Central memory CD8-positive, alpha-beta T cell (primary cell): ENCODE measurements at places on chromosomes 6 and 20.
A peak's percentile ranks its signal among the peaks of the same experiment; 100 is the strongest.

- no peak overlapping the region for H3K4me3 ChIP-seq
- peaks cover 6% of the 10 kb centered on the region for H3K4me1 ChIP-seq
- no peaks in the 10 kb centered on the region for H3K27me3 ChIP-seq
- no peak overlapping the region for H3K27ac ChIP-seq
These were observed 138.8 kb downstream of the HIVEP1 start for GRCh38 chr6:12150812-12151432.

GRCh38 chr20:58512808-58513552 is 2.2 kb downstream of the APCDD1L start:
- H3K27me3 ChIP-seq = peaks cover 62% of the 10 kb centered on the region
- DNase-seq = no peak
- H3K27ac ChIP-seq = no peak overlapping the region
- no peak overlapping the region for H3K4me3 ChIP-seq
- H3K4me1 ChIP-seq = no peaks in the 10 kb centered on the region

- peaks cover 3% of the 10 kb centered on the region for H3K36me3 ChIP-seq
- H3K4me1 ChIP-seq = no peaks in the 10 kb centered on the region
- no peak overlapping the region for H3K4me3 ChIP-seq
- H3K27ac ChIP-seq = no peak overlapping the region
- no peaks in the 10 kb centered on the region for H3K27me3 ChIP-seq
These were observed 102.4 kb downstream of the MTHFD1L start for GRCh38 chr6:150967910-150968309.

- H3K36me3 ChIP-seq = no peaks in the 10 kb centered on the region
- H3K4me1 ChIP-seq = no peaks in the 10 kb centered on the region
- H3K27me3 ChIP-seq = no peaks in the 10 kb centered on the region
- no peak for DNase-seq
- no peak overlapping the region for H3K4me3 ChIP-seq
These were observed 475.7 kb upstream of the AGPAT4 start for GRCh38 chr6:161749576-161749975.

DNA sequence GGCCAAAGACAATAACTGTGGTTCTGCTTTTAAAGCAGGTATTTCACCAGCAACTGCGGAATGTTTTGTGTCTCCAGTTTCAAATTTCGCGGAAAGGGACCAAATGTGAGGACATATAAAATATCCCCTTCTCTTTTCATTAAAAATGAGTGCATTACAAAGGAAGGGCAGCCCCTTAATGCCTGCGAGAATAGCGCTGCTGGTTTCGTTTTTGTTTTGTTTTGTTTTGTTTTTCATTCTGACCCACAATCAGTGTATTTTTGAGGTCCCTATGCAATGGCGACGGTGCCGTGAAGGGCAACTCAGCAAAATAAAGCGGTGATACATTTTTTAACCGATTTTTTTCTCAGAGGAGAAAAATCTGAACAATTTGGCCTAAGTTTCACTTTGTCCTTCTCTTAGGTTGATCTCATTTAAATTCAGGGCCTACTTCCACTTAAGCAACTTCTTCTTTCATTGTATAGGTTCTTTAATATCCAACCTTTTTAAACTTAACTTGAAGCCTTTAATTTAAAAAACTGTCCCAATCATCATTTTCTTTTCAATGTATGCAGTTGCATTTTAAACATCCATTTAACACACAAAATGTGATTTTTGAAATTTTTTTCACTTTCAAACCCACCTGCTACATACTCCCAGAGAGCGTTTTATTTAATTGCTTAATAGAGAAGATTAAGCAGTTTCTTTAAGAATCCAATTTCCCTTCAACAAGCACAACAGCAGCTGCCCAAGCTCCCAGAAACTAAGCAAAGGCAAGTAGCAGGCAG is 2.9 kb upstream of the HIVEP2 start:
- no peaks in the 10 kb centered on the region for H3K27me3 ChIP-seq
- H3K36me3 ChIP-seq = peaks cover 43% of the 10 kb centered on the region
- peak overlapping the region; percentile 96 for H3K4me3 ChIP-seq
- no peak for DNase-seq

DNA sequence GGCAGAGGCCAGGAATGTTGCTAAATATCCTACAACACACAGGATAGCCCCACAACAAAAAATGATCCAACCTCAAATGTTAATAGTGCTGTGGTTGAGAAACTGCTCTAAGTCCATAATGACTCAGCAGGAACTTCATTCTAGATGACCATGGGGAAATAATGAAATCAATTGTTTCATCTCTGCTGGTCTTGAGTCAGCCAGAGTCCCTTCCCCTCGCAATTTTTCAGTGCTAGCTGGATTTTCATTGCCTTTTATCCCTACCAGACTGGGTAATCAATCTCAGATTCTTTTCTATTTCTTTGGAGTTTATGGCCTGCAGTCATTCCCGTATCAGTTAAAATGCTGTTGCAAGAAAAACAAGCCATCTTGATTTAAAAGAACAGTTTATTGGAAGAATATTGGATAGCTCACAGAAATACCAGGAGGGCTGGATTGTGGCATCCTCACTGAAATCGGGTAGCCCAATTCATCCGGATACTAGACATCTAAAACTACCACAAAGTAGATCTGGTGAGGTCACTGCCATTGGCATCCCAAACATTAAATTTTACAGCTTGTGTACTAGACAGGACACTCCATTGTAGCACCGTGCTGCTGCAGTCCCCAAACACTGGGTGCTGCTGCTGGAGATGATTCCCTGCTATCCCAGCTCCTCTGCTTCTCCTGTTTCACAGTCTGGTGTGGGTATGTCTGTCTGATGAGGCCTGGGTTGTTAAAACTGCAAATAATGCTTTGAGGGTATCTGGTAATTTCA is 30.3 kb upstream of the POPDC3 start:
- H3K4me1 ChIP-seq = no peaks in the 10 kb centered on the region
- DNase-seq = no peak
- no peak overlapping the region for H3K27ac ChIP-seq
- H3K36me3 ChIP-seq = no peaks in the 10 kb centered on the region
- H3K27me3 ChIP-seq = peaks cover 11% of the 10 kb centered on the region
- H3K4me3 ChIP-seq = no peak overlapping the region
